Vein endothelial cell (primary cell): ENCODE measurements at places on chromosomes 2 and 18. TPM values are rescaled to one million over a fixed set of nuclear protein-coding genes. Genes with fewer than 3 reads are reported as not detected.

The ERMN gene
- total RNA-seq = not detected in 2 replicates

The CENPO gene
- 16.0 and 28.7 TPM in 2 replicates for total RNA-seq

The COL5A2 gene
- 107 and 136 TPM in 2 replicates for total RNA-seq

The TRIB2 gene
- 32.2 and 64.7 TPM in 2 replicates for total RNA-seq

The CCDC138 gene
- 7.2 and 9.2 TPM in 2 replicates for total RNA-seq

The CCDC178 gene
- total RNA-seq = 0.65 and 1.8 TPM in 2 replicates

The TFPI gene
- total RNA-seq = 693 and 1,032 TPM in 2 replicates

The KCNG2 gene
- total RNA-seq = not detected in 2 replicates

The AGBL5 gene
- total RNA-seq = 30.4 and 32.0 TPM in 2 replicates

The G6PC2 gene
- total RNA-seq = not detected in 2 replicates

The ADD2 gene
- total RNA-seq = 1.2 and 1.3 TPM in 2 replicates

The TTN gene
- 2.6 and 3.3 TPM in 2 replicates for total RNA-seq

The CCDC85A gene
- total RNA-seq = 6.2 and 15.1 TPM in 2 replicates

The RGPD4 gene
- total RNA-seq = not detected in 2 replicates

The E2F6 gene
- 12.4 and 13.3 TPM in 2 replicates for total RNA-seq

The ASB18 gene
- total RNA-seq = not detected in 2 replicates

The BIN1 gene
- total RNA-seq = 37.5 and 49.6 TPM in 2 replicates

The GCG gene
- total RNA-seq = not detected in 2 replicates

The IFIH1 gene
- 5.9 and 7.7 TPM in 2 replicates for total RNA-seq

The RBFA gene
- 27.8 and 28.2 TPM in 2 replicates for total RNA-seq

The DYNAP gene
- not detected in 2 replicates for total RNA-seq

The PDIA6 gene
- 307 and 391 TPM in 2 replicates for total RNA-seq

The ALPG gene
- not detected in 2 replicates for total RNA-seq

The PFN4 gene
- total RNA-seq = 0.38 TPM in 1 of 2 replicates, not detected in the other

The IL36A gene
- not detected in 2 replicates for total RNA-seq

The FNDC4 gene
- total RNA-seq = 30.6 and 36.6 TPM in 2 replicates

The RBM44 gene
- total RNA-seq = 0.67 and 1.3 TPM in 2 replicates

The PNPT1 gene
- total RNA-seq = 24.5 and 27.8 TPM in 2 replicates

The SF3B1 gene
- 209 and 271 TPM in 2 replicates for total RNA-seq

The SF3B6 gene
- total RNA-seq = 112 and 115 TPM in 2 replicates

The RFX8 gene
- 0.33 and 0.57 TPM in 2 replicates for total RNA-seq

The IGFBP5 gene
- total RNA-seq = 0.48 and 0.65 TPM in 2 replicates

The PLCD4 gene
- 2.9 and 6.5 TPM in 2 replicates for total RNA-seq

The GAL3ST2 gene
- total RNA-seq = not detected in 2 replicates

The KATNAL2 gene
- total RNA-seq = 0.86 and 0.98 TPM in 2 replicates

The FBXO48 gene
- total RNA-seq = 0.33 and 0.48 TPM in 2 replicates

The SIGLEC15 gene
- total RNA-seq = 0.19 TPM in 1 of 2 replicates, not detected in the other

The GAREM1 gene
- total RNA-seq = 0.65 and 0.86 TPM in 2 replicates

The IL36B gene
- not detected in 2 replicates for total RNA-seq

The SERPINB5 gene
- not detected in 2 replicates for total RNA-seq

The RAB12 gene
- 49.0 and 61.2 TPM in 2 replicates for total RNA-seq

The IL1R2 gene
- not detected in 2 replicates for total RNA-seq

The DSC3 gene
- total RNA-seq = 0.10 and 0.33 TPM in 2 replicates

The OTOF gene
- total RNA-seq = 1.4 and 2.3 TPM in 2 replicates

The PPP1R1C gene
- total RNA-seq = under 0.01 and 0.10 TPM in 2 replicates

The TDRD15 gene
- not detected in 2 replicates for total RNA-seq

The MPP4 gene
- 7.5 and 17.1 TPM in 2 replicates for total RNA-seq

The TPO gene
- total RNA-seq = not detected in 2 replicates

The RPS27A gene
- total RNA-seq = 954 and 1,005 TPM in 2 replicates

The GPAT2 gene
- 12.8 and 18.3 TPM in 2 replicates for total RNA-seq

The STK17B gene
- 10.9 and 12.4 TPM in 2 replicates for total RNA-seq

The PKP4 gene
- 58.8 and 80.0 TPM in 2 replicates for total RNA-seq

The RUFY4 gene
- total RNA-seq = 0.29 TPM in 1 of 2 replicates, not detected in the other

The DSG3 gene
- not detected in 2 replicates for total RNA-seq

The SERPINB3 gene
- not detected in 2 replicates for total RNA-seq

The LCT gene
- under 0.01 TPM in 1 of 2 replicates, not detected in the other for total RNA-seq

The CXCR2 gene
- total RNA-seq = not detected in 2 replicates
